Pancreas (tissue), 10 donors: ENCODE measurements at places on chromosomes 16 and 17. TPM values are rescaled to one million over a fixed set of nuclear protein-coding genes. Genes with fewer than 3 reads are reported as not detected.

SLC5A2 gene
- polyA plus RNA-seq, result 4.9 TPM

TBC1D3I gene
- 0.09 TPM for polyA plus RNA-seq

- DNase-seq, result no peak
Observed at GRCh38 chr17:61158376-61158775, 241.3 kb upstream of the TBX2 start.

CA5A gene
- polyA plus RNA-seq, result under 0.01 TPM

DNA sequence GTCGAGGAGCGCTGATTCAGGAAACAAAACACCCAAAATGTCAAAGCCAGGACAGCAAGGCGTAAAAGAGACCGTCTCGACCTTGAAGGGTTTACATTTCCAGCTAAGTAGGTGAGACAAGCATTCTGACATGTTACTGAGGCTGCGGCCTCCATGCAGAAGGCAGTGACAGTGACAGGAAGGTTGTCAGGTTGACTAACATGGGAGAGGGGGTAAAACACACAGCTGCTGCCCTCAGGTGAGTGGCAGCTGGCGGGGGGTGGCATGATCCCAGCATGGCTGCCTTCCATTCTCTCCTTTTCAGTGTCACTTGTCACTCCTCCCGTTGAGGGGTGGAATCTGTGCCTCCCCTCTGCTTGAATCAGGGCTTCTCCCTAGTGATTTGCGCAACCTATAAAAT lies 31.9 kb upstream of the CRHR1 start:
- DNase-seq, result no peak

DOC2A gene
- 2.6 TPM for polyA plus RNA-seq

EVI2A gene
- polyA plus RNA-seq, result 0.61 TPM

SPN gene
- polyA plus RNA-seq, result 0.49 TPM

DNA sequence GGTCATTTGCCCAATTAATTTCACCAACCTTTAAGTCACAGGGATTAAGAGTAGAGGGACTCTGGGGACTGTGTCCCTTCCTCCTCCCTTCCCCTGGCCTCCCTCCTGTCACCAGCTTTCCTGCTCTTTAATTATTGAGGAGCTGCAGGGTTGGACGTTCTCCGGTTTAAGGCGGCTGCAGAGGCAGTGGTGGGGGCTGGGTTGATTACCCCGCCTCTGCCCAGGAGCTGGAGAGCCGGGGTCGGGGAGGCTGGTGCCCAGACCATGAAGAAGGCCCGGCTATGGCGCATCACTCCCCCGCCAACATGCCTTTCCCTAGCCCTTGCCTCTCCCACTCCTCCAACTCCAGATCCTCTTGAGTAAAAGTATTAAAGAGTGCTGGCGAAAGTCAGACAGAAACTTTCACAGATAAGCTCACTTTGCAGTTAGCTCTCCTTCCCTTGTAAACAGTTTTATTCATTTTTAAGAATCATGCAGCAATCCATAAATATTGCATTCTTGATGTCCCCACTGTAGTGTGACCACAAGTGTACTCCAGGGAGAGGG lies 1.1 kb upstream of the FOXJ1 start:
- DNase-seq, result no peak

GRCh38 chr16:49000594-49000993 lies 281.0 kb downstream of the CBLN1 start:
- DNase-seq, result no peak

INTS2 gene
- 1.7 TPM for polyA plus RNA-seq

- DNase-seq, result no peak
Observed at GRCh38 chr16:48081656-48082055, 74.1 kb downstream of the ABCC12 start.

DNA sequence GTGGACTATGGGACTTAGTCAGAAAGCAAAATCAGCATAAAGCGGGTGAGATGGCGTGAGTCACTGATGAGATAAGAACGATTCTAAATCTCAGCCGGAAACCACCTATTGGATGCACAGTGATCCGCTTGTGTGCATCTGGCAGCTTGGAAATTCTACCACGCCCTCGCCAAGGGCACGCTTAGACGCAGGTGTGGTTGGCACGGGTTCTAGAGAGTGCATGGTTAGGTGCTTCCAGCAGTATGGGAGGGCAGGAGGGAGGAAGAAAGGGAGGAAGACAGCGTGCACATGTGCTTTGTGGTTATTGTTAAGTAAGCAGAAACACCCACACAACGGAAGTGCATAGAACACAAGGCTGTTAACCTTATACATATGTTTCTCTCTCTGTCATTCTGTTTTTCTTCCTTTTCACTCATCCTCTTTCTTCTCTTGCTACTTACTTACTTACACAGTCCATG lies 374.0 kb upstream of the ASIC2 start:
- no peak for DNase-seq

VASN gene
- 14.8 TPM for polyA plus RNA-seq

- DNase-seq, result no peak
Observed at GRCh38 chr16:79209308-79209707, 391.2 kb downstream of the MAF start.

DNA sequence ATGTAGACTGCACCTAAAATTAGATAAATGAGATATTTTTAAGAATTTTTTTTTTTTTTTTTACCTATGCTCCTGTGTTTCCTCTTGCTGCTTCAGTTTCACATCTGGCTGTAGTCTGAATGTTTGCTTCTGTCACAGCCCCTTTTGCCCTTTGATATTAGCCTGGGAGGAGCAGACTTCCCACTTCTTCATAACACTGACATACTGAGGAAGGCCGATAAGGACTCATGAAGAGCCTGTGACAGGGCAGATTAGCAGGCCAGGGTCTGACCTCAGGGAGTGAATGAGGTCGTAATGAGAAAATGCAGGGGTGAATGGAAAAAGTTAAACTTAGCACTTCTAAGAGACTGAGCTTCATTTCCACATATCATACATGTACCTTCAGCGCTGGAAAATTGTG lies at the start of gene SLFN14:
TSS of gene SLFN14 (minus strand) at position 117 of the 400 bp plus-strand sequence. CDS start 2,757 bp downstream, outside the sequence.
- DNase-seq, result no peak

TLCD2 gene
- polyA plus RNA-seq, result 0.75 TPM

MOSMO gene
- polyA plus RNA-seq, result 8.0 TPM

KRTAP1-1 gene
- 0.68 TPM for polyA plus RNA-seq

DNA sequence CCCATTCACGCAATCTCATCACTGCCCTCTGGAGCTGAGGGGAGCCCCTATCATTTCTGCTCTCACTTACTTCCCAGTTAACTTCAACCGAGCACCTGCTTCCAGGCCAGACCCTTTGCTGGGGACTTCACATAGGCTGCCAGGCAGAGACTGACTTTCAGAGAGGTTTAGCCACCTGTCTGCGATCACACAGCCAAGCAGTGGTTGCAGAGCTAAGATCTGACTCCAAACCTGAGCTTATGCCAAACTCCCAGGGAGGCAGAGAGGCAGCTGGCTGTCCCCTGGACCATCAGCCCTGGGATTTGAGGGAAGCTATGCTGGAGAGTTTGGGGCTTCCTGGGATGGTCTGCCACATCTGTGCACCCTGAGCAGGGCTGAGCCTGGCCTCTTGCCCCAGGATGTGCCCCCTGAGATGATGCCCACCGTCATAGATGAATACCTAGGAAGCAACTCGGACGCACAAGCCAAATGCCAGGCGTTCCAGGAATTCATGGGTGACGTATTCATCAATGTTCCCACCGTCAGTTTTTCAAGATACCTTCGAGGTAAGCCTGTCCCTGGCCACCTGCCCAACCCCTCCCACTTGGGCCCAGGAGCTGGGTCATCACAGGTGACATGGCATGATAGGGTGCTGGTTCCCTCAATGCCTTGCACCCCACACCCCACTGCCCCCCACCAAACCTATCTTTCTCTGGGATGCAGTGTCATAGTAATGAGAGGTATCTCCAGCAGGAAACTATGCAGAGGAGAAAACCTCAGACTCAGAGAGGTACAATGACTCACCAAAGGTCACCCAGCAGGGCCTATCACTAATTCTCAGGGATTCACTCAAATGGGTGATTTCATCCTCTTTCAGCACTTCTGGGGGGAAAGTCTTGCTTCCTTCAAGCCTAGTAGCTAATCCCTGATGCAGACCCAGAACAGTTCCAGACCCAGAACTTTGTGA lies 10.0 kb downstream of the CES3 start:
- DNase-seq, result no peak

DNA sequence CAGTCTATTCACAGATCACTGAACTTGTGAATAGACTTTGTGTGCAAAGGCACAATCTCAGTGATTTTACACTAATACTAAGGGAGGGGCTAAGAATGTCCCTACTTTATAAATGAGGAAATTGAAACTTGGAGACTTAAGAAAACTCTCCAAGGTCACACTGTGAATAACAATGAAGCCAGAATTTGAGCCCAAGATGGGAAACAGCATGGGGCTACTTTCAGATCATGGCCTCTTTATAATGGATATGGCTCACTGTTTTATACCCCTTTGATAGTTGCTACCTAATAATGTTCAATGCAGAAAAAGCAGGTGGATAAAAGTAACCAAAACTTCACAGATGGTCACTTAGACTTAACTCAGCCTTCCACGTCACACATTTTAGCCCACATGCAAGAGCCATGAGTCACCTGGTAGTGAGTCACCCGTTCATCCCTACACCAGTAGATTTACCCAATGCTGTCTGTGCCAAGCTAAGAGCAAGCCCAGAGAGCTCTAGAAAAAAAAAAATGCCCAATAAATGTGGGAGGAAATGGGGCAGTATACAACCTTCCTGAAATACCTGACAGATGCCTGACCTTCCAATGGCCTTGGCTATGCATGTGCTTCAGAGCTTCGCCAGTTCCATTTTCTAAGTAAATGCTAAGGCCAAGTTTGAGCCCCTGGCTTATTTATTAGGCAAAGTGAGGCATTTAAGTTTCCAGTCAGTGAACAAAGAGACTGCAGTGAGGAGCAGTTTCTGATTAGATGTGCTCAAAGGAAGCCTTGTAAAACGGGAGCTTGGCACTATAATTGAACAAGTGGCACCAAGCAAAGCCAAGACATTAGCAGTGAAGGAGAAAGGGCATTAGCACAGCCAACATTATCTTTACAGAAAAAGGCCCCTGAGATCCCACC lies 219.7 kb downstream of the TMEM114 start:
- peak; percentile 72 for DNase-seq

- DNase-seq, result peak; percentile 84
Observed at GRCh38 chr17:81927152-81927652, 333 bp downstream of the MAFG start.

DNA sequence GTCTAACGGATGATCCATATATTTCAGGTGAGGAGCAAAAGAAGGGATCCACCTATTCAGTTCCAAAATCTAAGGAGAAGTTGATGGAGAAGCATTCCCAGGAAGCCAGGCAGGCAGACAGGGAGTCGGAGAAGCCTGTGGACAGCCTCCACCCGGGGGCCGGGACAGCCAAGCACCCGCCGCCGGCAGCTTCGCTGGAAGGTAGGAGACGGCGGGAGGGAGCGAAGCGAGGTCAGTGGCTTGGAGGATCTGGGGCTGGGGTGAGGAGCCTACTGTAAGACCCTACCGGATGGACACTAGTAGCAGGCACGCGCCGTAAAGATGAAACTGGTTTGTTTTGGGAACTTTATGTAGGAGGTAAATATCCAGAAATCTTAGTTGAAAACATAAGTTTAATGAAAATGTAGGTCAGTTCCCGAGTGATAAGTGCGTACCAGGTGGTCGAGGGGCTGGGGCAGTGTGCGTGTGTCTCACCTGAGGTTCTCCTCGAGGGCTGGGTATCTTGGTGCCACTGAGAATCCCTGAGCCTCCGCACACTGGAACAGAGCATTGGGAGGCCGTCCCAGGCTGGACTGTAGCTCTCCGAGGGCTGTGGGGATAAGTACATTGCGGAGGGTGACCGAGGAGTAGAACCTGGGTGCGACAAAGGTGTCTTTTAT lies 714 bp downstream of the SPATA33 start:
- no peak for DNase-seq

DNA sequence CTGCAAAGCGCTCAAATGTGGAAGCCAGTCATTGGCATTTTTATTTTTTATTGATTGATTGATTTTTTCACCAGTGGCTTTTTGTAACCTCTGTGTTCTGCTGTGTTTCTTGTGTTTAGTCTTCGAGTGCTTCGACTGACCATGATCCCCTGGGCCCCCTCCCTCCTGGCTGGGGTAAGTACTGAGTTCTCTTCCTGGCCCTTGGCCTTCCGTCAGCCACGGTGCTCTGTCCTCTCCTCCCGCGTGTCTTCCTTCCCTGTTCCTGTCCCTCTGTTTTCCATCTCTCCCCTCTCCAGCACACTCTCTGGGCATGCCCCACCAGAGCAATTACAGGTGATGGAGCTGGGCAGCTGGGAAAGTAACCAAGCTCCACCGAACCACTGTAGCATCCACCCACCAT lies 25.8 kb upstream of the CLEC18A start:
- DNase-seq, result no peak

FOXF1 gene
- polyA plus RNA-seq, result 0.61 TPM

DNA sequence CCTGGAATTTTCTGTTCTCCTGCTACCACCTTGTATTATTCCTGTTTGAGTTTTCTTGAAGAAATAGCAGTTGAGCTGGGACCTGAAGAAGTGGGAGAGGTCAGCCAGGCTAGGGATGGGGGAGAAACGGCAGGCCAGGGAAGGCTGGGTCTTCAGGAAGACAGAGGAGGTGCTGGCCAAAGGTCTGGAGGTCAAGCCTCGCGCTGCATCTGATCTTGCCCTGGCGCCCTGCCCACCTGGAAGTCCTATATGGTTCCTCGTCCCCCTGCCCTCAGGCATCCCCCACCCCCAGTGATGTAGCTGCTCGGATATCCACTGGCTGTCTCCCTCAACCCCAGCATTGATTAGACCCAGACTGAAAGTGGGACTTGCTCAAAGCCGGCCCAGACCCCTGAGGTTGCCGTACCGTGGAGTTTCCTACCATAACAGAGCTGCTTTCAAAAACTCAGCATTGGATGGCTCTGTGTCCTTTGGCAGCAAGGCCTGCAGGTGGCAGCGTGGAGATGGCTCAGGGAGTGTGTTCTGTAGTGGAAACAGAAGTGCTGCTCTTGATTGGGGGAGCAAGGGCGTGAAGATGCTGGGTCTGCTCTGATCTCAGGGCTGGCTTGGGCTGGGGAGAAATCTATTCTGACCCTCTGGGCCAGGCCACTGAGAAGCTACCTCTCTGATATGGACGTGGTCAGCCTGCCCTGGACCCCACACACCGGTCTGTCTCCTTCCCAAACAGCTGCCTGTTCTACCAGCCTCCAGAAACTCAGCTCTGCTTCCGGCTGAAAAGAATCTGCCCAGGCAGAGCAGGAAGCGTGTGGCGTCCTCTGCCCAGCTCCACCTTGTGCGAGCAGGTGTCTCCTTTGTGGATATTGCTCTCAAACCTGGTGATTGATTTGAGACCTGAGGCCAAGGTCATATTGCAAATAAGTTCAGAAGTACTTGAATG lies 107.0 kb upstream of the CACNG5 start:
- peak; percentile 66 for DNase-seq

GRCh38 chr17:75777296-75777922 lies 7.2 kb upstream of the UNK start:
- DNase-seq, result peak; percentile 24

MYH1 gene
- polyA plus RNA-seq, result 0.04 TPM

MYL4 gene
- polyA plus RNA-seq, result 0.53 TPM

- DNase-seq, result no peak
Observed at GRCh38 chr17:27985306-27985705, 57.2 kb upstream of the NLK start.

GRCh38 chr16:6114691-6115090 lies 1017.1 kb upstream of the EEF2KMT start:
- no peak for DNase-seq

DNA sequence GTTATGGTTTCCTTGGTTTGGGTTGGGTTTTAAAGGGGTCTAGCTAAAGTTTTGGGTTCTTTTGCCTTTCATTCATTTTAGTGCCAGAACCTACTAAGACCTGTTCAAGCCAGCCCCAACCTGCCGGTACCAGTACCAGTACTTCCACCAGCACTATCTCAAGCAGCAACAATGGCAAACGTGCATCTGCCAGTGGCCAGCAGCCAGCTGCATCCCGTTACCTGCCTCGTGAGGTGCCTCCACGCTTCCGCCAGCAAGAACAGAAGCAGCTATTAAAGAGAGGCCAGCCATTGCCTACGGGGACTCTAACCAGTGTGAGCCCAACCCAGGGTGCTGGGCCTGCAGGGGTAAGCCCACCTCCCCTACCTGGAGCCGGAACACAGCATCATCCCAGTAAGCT lies 72.9 kb downstream of the TNRC6C start:
- no peak for DNase-seq
